ENCODE measurements at places on chromosomes 7 and 10.

DNA sequence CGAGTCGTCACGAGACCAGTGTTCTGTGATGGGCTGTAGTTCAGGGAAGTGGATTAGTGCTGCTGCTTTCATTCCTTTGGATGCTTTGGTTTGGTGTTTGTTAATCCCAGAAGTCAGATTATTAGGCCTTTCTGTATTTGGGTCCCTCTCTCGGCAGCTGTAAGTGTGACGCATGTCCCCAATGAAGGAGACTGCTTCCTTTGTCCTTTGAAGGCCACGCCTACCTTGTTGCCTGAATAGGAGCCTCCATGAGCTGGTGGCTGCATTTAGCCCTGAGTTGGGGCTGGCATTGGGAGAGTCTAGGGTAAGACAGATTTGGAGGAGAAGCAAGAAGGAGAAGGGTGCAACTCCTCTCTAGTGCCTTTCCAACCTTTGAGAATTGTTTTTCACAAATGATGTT lies 34.5 kb downstream of the DOCK1 start:
- no peak for DNase-seq

GRCh38 chr10:5975641-5976473 lies 1.5 kb downstream of the IL15RA start:
- DNase-seq = peak; percentile 83

GRCh38 chr10:89468191-89468965 lies 54.0 kb downstream of the IFIT5 start:
- no peak for DNase-seq

DNA sequence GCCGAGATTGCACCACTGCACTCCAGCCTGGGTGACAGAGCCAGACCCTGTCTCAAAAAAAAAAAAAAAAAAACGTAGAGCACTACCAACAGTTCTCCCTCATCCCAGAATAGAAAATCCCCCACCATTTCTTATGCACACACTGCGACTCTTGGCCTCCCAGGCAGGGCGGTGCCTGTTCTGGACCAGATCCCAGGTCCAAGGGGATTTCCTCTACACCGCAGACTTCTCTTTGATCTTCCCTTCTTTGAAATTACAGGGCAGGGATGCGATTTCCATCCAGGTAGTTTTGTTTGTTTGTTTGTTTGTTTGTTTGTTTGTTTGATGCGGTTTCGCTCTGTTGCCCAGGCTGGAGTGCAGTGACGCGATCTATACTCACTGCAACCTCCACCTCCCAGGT lies 91.8 kb downstream of the SEPTIN14 start:
- no peak for DNase-seq

DNA sequence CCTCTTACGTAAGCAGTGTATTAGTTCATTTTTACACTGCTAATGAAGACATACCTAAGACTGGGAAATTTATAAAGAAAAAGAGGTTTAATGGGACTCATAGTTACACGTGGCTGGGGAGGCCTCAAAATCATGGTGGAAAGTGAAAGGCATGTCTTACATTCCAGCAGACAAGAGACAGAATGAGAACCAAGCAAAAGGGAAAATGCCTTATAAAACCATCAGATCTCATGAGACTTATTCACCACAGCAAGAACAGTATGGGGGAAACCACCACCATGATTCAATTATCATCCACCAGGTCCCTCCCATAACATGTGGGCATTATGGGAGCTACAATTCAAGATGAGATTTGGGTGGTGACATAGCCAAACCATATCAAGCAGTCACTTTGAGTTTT lies 126.3 kb upstream of the CXCL12 start:
- no peak for DNase-seq

DNA sequence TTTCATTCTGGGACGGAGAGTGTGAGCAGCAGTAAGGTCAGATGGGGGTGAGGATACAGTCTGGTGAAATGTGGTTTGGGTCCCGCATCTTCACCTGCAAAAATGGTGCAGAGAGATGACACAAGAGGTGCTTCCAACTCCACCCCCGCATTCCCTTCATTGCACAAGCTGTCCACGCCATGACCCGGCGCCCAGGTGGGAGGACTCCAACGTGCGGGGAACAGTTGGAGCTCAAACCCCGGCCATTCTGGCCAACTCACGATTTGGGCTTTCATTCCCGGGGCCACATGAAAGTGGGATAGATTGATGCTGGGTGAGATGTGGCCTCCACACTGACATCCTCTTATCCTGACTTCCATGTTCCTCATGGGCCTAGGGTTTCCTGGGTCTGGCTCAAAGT lies 34.6 kb upstream of the ZNF273 start:
- no peak for DNase-seq

- no peak for DNase-seq
These were observed 515.9 kb downstream of the PARD3 start for GRCh38 chr10:34299105-34299611.

All from CD4-positive, alpha-beta T cell treated with Interleukin-17A for 1 hour (primary cell).